ENCODE measurements at places on chromosomes 5 and 9.
A peak's percentile ranks its signal among the peaks of the same experiment; 100 is the strongest.

DNA sequence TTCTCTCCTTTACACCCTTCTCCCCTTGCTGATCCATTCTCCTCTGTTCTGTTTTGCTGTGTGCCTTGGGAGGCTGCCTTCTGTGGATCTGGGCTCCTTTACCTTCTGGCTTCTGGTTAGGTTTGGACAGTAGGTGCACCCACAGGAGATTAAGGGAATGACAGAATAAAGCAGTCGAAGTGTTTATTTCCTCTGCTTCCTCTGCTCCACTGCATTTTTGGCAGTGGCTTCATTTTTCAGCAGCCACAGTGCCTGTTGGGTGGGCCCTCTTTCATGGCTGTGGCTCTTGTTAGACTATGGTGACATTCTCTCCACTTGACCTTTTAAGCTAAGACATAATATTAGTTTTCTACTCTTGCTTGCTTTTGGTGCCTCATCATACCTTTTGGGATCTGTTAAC is 144.1 kb downstream of the CCDC171 start:
- DNase-seq, result no peak

GRCh38 chr5:150409638-150410523 is 2.8 kb downstream of the CD74 start:
- peak; percentile 91 for DNase-seq

- no peak for DNase-seq
These were observed 57.8 kb upstream of the LHFPL2 start for GRCh38 chr5:78706381-78706780.

GRCh38 chr5:2433086-2433485 is 318.4 kb downstream of the IRX2 start:
- DNase-seq, result no peak

DNA sequence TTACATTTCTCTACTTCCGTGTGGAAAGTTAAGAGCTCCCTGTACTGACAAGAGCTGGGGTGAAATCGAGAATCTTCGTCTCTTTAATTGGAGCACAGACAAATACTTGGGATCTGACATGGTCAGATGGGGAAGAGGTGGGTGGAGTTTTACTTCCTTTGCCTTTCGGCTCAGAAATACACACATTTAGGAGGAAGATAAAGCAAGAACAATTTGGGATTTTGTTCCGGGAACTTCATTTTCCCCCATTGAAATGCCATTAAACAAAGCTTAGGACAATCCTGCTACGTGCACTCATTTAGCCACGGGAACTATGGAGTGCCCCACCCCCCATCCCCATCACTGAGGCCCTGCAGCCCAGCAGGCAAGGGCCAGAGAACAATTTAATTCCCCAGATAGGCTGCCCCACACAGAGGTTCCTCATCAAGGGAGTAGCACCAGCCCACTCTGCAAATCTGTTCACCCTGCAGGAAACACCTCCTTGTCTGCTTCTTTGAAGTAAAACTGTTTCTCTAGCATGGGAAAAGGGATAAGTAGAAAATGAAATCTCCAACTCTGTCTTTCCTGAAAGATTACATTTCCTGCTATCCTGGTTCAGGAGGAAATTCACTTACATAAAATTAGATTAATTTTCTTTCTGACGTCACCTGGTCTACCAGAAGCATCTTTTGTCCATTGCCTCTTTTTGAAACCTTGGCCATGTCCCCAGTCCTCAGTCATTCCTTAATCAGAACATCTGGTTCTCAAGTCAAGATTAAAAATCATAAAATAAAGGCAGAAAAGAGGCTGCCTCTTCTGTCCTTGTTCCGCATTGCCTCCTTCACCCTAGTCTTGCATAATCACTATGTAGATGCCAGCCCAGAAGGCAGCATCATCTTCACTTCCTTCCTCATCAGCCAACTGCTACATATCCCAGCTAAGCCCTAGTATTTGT is 206.4 kb downstream of the ENC1 start:
- no peak for DNase-seq

DNA sequence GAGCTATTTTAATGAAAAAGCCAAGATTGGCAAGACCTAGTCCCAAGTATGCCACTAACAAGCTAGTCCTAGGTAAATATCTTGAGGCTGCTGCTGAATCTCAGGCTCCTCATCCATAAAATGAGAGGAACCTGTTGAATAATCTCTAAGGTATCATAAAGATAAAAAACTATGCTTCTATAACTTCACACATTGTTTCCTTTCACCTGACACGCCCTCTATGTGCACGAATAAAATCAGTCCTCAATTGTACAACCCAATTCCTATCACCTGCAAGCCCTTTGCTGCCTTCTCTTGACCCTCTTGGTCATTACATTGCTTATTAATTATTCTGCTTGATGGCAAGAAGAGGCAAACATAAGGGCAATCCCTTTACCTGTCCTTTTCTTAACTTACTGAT is 69.9 kb downstream of the TRPM6 start:
- no peak for DNase-seq

- no peak for DNase-seq
These were observed 144.2 kb downstream of the PDZD2 start for GRCh38 chr5:31783086-31783645.

DNA sequence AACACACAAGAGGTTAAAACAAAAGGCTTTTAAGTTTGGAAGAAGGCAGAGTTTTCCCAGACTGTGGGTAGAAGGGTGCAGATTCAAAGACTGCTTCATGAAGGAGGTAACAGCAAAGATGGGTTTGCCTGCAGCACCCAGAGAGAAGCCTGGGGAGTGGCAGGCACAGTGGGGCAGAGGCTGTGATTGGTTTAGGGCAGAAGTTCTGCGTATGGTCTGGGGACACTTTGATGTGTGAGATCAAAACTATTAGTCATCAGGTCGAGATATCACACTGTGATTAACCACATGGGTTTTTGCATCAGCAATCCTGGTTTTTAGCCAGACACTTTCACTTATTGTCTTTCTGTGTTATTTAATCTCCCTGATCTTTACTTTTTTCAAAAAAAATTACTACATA is 188.8 kb upstream of the GLRA1 start:
- DNase-seq, result no peak

DNA sequence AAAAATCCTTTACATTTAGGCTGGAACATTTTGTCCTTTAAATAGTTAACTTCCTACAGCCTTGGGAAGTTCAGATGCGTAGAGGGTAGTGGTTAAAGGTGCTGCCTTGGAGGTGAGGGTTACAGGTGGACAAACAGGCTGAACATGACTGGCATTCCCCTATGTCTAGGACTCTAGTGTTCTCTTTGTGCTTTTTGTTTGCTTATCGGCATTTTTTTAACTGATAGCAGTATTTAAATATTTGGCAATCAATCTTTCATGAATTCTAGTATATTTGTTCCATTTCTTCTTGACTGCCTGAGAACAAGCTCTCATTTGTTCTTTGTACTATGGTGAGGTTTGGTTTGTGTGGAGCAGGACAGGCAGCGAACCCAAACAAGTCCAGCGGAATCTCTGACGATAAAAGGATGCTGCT is 307.6 kb downstream of the CTNND2 start:
- no peak for DNase-seq

- no peak for DNase-seq
These were observed 4.2 kb downstream of the ADAM19 start for GRCh38 chr5:157571357-157571827.

DNA sequence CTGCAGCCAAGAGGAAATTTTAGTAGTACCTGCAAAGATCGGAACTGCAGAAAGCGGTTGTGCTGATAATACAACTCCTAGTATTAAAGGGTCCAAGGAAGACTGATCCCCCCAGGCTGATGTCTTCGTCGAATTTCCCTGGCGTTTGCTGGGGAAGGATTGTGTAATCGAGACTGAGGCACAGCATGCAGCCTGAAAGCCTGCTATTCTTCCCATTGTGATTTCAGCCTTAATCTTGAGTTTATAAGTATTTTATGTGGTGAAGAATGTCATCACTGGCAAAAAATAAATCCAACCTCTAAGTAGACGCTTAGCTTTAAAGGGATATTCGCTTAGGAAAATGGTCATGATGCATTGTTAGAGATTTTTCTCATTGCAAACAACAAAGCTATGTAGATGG is 21.3 kb upstream of the LMX1B start:
- peak; percentile 3 for DNase-seq

GRCh38 chr5:99314721-99315120 is 385.9 kb upstream of the CHD1 start:
- DNase-seq, result no peak

- peak; percentile 80 for DNase-seq
These were observed 39.8 kb upstream of the RANBP6 start for GRCh38 chr9:6055216-6055615.

- DNase-seq, result peak; percentile 90
These were observed at the start of gene PTGR1 for GRCh38 chr9:111599092-111599954. Gene PTGR1 (minus strand): TSS chr9:111599647. CDS start chr9:111597422, 2,225 bp downstream.

DNA sequence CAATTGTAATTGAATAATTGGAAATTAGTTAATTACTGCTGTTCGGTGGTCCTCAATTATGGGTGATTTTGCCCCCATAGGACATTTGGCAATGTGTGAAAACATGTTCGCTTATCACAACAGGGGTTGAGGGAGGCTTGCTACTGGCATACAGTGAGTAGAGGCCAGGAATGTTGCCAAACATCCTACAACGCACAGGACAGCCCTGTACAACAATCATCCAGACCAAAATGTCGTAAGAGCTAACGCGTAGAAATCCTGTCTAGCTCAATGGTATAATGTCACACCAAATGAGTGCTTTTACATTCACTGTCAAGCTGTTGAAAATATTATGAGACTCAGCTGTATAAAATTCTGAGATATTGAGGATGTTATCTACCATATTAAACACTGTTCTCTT is 464.4 kb upstream of the TUSC1 start:
- no peak for DNase-seq

GRCh38 chr9:9612755-9613154 is 1000.0 kb downstream of the PTPRD start:
- no peak for DNase-seq

DNA sequence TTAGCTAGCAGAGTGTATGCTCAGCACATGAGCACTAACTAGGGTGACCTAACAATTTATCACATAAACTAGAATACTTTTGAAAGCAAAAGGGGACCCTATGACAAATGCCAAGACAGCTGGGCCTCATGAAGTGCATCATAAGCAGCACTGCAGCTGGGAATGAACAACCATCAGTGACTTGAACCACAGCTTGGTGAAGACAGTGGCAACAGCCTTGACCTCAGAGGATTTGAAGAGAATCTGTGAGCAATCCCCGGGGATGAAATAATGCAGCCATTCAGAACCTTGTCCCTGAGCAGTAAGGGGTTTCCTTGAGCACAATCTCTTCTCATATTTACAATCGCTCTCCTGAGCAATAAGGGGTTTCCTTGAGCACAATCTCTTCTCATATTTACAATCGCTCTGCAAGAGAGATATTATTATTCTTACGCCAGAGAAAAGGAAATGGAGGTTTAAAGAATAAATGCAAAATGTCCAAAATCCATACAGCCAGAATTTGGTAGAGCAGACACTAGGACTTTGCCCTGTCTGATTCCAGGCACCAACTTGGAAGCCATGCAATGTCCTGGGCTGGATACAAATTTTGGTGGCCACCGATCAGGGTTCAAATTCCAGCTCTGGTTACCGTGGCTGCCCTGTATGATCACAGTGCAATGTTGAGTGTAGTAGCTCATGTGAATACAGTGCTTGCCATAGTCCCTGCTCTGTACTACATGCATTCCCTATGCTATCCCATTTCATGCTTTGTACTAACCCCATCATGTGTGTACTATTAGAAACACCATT is 846 bp upstream of the NSG2 start:
- DNase-seq, result peak; percentile 42

DNA sequence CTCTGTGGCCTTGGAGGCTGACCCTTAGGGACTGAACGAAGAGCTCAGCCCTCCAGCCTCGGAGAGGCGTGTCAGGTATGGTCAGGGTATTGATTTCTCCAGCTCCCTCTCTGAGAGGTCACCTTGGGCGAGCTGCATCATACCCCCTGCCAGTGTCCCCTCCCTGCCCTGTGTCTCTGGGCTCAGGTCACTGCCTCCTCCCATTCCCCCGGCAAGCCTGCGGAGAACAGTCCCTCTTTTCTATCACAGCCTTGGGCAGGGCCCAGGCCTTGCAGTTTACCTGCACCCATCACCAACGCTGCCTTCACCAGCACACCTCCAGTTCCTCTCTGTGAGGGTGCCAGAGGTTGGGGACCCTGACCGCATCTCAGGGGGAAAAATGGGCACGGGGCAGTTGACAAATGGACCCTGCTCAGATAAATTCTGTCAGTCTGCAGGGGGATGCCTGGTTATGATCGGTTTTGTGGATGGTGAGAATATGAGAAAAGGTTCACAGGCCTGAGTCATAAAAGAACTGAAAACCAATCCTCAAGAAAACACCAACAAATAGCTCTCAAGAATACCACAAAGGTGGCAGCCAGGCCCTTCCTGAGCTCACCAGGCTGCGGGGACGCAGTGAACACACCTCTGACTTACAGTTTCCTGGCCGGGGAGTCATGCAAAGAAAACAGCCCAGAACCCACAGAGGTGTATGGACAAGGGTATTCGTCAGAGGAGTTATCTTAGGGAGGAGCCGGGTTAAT is 24.7 kb upstream of the RXRA start:
- no peak for DNase-seq

DNA sequence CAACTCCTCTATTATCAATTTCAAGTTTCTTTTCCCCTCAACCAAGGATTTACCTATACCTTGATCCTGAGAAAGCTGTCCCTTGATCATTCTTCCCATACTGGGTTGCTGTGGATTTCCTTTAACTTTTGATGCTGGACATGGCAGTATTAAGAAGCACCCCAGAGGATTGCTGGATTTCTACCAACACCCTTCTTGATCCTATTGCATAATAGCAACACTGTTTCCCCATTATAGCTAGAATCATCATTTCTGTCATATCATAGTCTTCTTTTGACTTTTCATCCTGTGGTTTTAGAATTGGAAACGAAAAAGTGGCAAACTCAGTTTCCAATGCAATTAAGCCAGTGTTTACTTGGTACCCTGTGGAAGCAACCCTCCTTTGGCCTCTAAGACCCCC is 154.9 kb downstream of the ARRDC3 start:
- DNase-seq, result no peak

DNA sequence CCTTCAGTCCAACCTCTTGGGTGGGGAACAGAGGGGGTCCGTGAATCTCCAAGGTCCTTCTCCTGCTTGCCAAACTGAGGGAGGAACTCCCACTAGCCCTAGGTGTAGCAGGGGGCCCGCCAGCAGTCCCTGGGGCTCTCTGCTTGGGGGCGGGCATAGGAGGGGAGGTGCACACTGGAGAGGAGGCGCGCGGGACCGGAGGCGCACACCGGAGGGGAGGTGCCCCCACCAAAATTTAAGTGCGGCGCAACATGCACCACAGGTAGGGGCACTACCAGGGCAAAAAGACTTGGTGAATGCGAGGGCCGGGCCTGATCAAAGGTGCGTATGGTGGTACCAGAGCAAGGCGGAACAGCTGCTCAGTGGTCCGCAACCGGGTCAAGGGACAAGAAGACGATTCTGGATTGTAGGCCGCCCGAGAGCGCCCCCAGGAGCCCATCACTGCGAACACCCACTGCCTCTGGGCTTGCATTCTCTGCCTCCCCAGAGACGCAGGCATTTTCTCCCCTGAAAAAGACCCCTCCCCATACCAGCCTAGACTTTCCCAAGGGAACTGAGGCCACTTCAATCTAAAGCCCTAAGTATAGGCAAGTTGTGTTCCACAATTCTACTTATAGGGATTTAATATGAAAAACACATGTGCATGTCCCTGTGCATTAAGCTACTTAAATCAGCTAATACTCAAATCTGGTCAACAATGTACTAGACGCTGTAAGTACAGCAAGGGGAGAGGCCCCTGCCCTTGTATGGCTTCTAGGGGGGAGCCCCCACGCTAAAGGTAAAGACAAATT is 50.6 kb downstream of the TGFBI start:
- no peak for DNase-seq

Data from brain (organoid and tissue), 16 donors.